H7 (cell line): ENCODE measurements at places on chromosomes 1 and 21. TPM values are rescaled to one million over a fixed set of nuclear protein-coding genes. Genes with fewer than 3 reads are reported as not detected.

DNA sequence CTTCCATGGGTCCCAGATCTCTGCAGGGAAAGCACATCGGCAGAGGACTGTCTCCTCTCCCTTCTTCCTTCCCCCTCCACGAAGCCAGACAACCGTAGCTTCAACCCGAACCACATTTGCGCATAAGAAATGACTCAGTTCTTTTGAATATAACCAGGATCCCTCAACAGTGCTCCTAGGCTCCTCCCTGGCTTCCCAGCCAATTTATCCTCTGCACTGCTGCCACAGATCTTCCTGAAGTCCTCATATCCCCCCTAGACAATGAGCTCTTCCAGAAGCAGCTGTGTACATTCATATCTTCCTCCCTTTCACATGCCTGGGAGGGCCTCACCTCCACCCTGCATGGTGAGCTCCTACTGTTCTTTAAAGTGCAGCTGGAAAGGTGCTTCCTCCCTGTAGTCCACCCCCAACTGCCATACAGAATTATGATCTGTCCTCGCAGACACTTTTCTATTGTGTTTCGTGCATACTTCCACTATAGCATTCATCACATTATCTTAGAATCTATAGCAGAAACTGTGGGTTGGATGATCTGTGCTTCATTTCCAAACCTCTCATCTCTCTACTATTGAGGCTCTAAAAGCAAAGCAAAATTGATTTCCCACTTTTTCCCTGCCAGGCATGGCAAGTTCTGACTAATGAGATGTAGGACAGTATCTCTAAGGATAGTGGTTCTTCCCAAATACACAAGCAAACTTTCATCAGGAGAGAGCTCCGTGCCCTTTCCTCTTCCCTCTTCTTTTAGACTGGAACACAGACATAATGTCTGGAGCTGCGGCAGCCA, 179.3 kb upstream of the HMGB4 start:
- DNase-seq = no peak

- peak; percentile 39 for DNase-seq
These were observed 23.4 kb downstream of the ZNF678 start for GRCh38 chr1:227586733-227587132.

- no peak for DNase-seq
These were observed 476 bp downstream of the AXDND1 start for GRCh38 chr1:179366093-179366800.

- DNase-seq = no peak
These were observed 197.6 kb downstream of the BACH1 start for GRCh38 chr21:29496337-29496736.

- no peak for DNase-seq
These were observed at the start of gene PROX1 for GRCh38 chr1:213987927-213988506. PROX1 (plus strand) TSS chr1:213987973; CDS start chr1:213996536, 8,563 bp downstream.

GRCh38 chr1:156126630-156127534, 12.4 kb downstream of the LMNA start:
- DNase-seq = no peak

DNA sequence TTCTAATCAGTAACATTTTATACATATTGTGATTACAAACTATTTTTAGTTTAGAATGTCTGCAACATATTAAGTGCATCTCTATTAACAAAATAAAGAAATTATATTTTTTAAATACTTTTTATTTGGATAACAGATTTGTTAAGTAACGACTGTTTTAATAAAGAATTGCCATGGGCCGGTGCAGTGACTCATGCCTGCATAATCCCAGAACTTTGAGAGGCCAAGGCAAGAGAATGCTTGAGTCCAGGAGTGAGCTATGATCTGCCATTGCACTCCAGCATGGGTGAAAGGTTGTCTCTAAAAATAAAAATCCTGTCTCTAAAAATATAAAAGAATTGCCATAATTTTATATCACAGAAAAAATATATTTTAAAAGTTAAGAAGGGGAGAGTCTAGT, 4.1 kb downstream of the LRRIQ3 start:
- DNase-seq = no peak

DNA sequence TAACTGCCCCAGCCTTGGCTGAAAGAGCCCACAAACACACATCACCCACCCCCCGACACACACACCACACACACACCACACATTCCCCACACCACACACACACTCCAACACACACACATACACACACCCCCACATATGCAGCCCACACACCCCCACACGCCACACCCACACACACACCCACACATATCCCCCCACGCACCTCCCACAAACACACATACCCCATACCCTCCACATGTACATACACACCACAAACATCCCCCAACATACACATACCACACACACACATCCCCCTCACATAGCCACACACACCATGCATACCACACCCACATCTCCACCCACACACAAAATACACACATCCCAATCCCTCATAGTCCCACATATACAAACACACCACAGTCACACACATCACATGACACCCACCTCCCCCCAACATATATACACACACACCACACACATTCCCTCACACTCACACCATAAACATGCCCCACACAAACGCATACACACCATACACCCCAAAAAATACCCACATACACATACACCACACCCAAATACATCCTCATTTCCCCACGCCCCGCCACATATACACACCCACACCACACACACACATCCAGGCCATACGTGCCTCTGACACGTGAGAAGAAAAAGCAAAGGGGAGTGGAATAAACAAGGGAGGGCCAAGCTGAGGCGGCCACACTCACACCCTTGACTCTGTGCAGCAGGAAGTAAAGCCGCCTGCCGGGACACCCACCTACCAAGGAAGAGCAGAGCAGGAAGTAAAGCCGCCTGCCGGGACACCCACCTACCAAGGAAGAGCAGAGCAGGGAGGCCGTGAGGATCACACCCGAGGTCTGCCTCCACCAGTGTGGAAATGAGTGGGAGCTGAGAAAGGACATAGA, 53.7 kb downstream of the HSF2BP start:
- no peak for DNase-seq

DNA sequence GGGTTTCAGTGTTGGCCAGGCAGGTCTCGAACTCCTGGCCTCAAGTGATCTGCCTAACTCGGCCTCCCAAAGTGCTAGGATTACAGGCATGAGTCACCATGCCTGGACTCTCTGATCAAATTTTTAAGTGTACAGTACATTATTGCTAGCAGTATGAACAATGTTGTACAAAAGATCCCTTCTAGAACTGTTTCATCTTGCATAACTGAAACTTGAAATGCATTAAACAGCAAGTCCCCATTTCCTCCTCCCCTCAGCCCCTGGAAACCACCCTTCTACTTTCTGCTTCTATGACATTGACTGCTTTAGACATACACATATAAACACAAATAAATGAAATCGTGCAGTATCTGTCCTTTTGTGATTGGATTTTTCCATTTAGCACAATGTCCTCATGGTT, 463.4 kb downstream of the PTPRC start:
- DNase-seq = no peak

- no peak for DNase-seq
These were observed 18.0 kb upstream of the MFSD2A start for GRCh38 chr1:39936724-39937491.

DNA sequence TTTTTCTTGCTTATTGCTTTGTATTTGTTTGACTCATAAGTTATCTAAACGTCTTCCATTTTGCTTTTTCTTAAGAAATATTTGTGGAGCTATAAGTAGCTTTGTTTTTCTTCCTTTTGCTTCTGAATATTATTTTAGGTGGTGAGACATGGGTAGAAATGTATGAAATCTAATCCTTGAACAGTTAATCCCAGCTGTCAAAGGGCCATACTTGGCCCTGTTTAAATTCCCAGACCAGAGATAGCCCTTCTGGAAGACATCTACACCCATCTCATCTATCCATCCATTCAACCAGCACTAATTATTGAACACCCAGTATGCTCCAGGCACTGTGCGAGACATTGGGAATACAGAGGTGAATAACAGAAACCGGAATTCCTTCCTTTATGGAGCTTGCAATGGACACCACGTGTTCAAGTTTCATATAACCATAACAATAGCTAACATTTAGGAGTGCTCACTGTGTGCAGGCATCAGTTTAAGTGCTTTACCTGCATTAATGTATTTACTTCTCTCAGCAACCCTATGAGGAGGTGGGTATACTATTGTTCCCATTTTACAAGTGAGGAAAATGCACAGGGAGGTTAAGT, 8.7 kb downstream of the TACSTD2 start:
- no peak for DNase-seq

NBPF19 gene
- 5.6 and 9.2 TPM in 2 replicates for total RNA-seq

DNA sequence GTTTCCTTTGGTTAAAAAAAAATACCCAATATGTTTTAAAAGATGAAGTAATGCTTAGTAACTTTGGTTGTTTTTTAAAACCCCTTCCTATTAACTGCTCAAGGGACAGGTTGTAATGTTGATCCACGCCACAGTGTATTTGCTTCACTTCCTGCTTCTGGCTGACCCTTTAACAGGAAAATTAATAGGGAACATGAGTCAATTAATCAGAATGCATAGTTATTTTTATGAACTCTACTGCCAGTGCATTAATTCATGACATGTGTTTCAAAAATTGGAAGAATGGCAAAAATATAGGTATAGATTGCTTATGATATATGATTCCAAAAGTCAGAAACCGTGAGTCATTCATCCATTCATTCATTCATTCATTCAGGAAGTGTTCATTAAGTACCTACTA, 204.8 kb downstream of the SETD4 start:
- DNase-seq = no peak

DNA sequence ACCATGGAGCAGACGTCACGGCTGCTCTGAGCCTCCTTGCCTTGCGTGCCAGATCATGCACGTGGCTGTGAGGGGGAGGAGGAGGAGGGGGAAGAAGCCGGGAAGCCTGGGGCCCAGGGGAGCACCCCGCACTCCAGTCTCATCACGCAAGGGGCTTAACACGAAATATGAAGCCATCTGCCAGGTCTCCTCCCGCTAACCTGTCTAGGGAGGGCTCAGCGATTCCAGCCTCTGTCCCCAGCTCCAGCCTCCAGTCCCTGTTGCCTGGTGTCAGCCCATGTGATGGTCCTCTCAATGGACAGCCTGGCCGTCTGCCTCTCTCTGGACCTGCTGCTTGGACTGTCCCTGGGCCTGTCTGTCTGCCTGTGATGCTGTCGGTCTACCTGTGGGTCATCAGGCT, 22.5 kb upstream of the C1QA start:
- DNase-seq = no peak

DNA sequence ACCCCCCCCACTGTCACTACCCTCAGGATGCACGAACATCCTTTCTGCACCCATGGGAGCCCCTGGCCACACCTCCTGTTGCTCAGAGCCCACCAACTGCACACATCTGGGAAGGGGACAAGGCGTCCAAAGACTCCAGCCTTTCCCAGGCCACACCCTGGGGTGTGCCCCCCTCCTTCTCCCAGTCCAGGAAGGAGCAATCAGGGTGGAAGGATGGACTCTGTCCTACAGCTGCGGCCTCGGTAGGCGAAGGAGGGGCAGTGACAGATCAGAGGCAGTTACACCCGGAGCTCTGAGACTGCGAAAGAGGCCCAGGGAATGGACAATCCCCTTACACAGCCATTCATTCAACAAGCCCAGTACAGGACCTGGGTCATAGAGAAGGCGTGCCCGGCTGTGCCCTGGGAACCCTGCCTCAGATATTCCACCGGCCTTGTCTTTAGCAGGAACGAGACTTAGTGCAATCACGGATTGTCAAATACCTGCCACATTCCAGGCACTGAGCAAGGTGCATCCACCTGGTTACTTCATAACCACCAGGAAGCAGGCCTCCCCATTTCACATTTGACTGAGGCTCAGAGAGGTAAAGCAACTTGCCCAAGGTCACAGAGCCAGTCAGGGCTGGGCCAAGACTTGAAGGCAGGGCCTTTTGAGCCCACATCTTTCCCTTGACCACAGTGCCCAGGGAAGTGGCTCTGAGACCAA, 9.4 kb downstream of the HSPG2 start:
- DNase-seq = no peak

MTMR11 gene
- 5.2 and 7.9 TPM in 2 replicates for total RNA-seq

GSTM3 gene
- 24.7 and 27.3 TPM in 2 replicates for total RNA-seq

GRCh38 chr1:93056214-93056613, 22.9 kb upstream of the MTF2 start:
- DNase-seq = peak; percentile 65

DNA sequence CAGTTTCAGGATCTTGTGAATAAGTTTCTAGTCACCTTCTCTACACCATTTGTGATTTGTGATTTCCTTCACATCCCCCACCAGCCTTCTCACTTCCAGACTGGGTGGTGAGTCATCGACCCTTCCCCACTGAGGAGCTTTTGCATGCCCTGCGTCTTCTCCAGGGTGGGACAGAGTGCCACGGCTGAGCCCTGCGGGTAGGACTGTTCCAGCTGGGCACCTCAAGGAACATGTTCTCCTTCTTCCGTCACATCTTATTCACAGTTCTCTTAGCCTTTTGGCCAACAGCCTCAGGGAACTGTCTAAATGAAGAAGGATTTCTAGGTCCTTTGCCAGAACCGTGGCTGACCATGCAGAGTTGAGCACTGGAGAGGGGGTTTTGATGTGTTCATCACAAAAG, 116.5 kb downstream of the TMEM53 start:
- no peak for DNase-seq

GRCh38 chr1:70714149-70714548, 303.1 kb downstream of the CTH start:
- peak; percentile 28 for DNase-seq

- no peak for DNase-seq
These were observed 82.4 kb downstream of the WLS start for GRCh38 chr1:68149907-68150306.

PADI2 gene
- 2.0 and 2.1 TPM in 2 replicates for total RNA-seq

DNA sequence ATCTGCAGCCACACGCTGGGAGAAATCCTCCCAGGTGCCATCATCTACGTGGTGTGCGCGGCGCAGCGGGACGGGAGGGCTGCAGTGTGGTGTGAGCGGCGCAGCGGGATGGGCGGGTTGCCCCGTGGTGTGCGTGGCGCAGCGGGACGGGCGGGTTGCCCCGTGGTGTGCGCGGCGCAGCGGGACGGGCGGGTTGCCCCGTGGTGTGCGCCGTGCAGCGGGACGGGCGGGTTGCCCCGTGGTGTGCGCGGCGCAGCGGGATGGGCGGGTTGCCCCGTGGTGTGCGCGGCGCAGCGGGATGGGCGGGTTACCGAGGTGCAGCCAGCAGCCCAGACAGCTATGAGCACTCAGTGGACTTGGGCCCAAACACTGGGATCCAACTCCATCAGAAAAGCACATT, 4.7 kb downstream of the WRAP73 start:
- no peak for DNase-seq

GRCh38 chr21:45992301-45993209, 11.0 kb downstream of the COL6A1 start:
- peak; percentile 56 for DNase-seq

- DNase-seq = peak; percentile 24
These were observed 104.6 kb upstream of the L1TD1 start for GRCh38 chr1:62090016-62090415.

- DNase-seq = no peak
These were observed 47.9 kb upstream of the GNG4 start for GRCh38 chr1:235697508-235697907.

DNA sequence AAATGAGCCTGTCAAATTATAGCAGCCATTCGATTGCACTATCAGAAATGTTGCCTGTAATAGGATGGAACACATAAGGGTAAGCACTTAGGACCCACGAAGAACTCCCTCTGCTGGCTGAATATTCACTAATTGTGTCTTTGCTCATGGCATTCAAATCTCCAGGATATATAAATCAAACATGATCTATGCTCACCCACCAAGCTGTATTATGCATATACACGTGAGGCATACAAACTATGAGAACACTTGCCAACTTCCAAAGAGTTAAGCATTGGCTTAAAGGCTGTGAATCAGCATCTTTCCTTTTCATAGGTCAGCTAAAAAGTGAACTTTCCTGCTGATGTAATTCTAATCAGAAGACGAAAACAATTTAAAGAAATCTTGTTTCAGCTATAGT, 34.5 kb downstream of the TMPRSS15 start:
- DNase-seq = peak; percentile 15

NBPF10 gene
- total RNA-seq = 0.42 and 0.89 TPM in 2 replicates
